ENCODE measurements at places on chromosomes 13 and 19.
A peak's percentile ranks its signal among the peaks of the same experiment; 100 is the strongest.

- no peak for DNase-seq
Measured at GRCh38 chr19:50626795-50627194, 12.9 kb downstream of the SYT3 start.

DNA sequence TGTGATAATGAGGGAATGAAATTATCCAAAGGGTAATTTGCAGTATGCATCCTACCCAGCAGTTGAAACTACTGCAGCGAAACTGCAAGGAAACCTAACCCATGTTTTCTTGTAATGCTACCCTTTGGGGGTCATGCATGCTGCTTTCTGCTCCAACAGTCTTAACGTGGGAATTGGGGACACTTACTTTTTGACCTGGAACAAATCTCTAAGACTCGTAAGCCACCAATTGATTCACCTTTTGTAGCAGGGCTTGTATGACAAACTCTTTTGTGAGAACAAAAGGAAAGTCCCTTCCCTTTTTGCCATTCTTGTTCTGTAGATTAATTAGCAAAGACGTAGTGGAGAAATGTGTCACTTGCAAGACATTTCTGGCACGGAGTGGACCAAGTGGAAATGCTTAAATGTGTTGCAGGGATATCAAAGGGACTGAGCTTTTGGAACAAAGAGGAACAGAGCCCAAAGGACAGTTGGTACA, 27.4 kb downstream of the LRCH1 start:
- DNase-seq, result no peak

GRCh38 chr19:44808463-44809371, at the start of gene BCAM:
Gene BCAM (plus strand): TSS chr19:44809103. CDS start chr19:44809125, 22 bp downstream.
- no peak for DNase-seq

GRCh38 chr13:75220238-75220542, 261.8 kb downstream of the TBC1D4 start:
- no peak for DNase-seq

DNA sequence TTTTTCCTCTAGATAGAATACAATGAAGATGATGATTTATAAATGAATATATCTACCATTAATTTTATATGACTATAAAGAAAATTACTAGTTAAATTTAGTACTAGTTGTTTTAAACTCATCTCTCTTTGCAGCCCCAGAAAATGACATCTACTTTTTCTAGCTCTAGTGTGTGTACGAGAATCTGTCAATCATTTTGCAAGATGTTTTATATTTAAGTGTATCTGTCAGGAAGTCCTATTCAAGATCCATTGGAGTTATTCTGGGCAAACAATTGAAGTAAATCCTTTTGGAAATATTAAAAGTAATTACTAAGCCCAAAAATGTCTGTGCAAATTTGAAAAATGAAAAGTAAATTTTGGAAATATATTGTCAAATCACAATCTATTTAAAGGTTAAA, 144.3 kb upstream of the PCDH9 start:
- DNase-seq, result no peak

- no peak for DNase-seq
Measured at GRCh38 chr13:40245567-40245966, 420.9 kb downstream of the FOXO1 start.

DNA sequence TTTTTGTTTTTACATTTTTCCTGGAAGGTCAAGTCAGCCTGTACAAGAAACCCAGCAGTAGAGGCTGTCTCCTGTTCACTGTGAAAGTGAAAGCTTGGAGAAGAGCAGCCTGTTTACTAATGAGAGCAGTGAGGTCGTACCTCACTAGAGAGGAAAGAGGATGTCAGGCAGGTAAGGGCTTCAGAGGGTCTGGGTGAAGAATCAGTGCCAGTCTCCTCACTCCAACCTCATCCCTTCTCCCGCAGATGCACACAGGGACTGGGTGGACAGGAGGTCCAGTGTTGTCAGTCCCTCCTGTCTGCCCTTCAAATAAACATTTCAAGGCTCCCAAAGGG, 462.5 kb downstream of the KLF5 start:
- DNase-seq, result no peak

DNA sequence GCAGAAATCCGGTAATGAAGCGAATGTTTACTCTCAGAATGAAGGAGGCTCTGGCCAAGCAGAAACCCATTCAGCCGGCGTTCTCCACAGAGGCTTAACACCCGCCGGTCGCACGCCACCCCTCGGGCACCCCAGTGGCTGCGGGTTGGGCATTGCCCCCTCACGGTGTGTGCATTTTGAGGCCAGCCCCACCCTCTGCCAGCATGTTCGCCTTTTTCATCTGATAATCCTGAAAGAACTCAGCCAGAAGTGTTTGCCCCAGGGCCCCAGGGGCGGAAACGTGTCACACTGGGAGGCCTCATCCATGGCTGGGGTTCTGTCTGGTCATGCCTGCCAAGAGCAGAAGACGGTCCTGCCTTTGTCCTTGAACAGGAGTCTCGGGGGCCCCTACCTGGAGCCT, 34.2 kb downstream of the COMP start:
- DNase-seq, result no peak

GRCh38 chr19:3710265-3710812, 2.2 kb downstream of the TJP3 start:
- DNase-seq, result no peak

GRCh38 chr13:49388091-49388635, 55.7 kb downstream of the CAB39L start:
- no peak for DNase-seq

DNA sequence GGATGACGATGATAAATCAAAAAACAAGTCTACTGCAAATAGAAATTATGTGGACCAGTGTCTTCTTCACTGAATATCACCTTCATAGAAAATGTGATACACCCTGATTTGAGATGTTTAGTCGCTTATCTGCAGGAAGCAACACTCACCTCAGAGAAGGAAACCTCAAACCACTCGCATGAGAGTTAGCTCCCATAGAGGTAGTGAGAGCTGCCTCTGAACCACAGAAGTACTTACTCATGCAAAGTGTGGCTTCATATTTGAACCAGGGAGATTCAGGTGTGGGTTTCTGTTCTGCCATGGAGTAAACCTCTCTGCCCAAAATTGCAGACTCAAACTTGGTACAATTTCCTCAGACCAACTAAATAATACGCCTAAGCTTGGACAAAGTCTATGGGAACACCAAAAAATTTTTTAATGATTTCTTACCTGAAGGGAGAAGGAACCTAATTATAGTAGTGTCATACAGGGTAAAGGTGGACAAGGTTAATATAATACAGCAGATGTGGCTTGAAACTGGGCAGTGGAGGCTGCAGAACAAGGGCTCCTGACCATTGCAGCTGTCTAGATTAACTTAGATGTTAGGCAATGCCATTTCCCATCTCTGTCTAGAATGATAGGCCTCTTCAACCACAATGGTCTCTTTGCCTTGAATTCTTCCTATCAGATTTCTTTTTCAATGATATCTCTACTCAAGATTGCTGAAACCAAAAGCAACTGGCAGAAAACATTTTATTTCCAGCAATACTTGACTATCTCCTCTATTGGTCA, 29.6 kb upstream of the RCBTB2 start:
- DNase-seq, result no peak

DNA sequence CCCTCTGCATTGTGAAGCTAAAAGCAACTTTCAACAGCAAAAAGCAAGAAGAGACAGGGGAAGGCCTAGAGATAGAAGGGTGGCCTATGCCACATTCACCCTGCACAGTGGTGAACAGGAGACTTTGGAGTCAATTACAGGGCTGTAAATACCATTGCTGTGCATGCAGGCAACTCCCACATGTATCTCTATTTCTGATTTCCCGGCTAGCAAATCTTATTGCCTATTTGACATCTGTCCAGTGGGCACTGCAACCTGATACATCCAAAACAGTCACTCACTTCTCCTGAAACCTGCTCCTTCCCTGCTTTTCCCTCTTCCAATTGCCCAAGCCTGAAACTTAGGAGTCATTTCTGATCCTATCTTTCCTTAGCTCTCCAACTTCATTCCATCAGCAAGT, 13.4 kb downstream of the RUBCNL start:
- DNase-seq, result no peak

DNA sequence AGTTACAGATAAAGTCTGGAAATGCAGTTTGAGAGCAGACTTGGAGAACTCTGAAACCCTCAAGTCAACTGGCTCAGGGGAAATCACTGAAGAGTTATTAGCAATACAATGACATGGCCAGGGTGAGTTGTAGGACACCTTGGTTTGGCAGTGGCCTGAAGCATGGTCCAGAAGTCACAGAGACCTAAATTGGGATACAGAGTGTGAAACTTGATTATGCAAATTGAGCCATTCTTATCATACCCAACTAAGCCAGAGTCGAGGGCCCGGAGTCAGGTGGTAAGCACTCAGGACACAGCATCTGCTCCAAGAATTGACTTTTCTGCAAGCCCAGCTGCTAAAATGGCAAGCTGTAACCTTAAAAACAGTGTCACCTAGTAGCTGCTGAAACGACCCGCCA, 224.5 kb downstream of the DCLK1 start:
- no peak for DNase-seq

DNA sequence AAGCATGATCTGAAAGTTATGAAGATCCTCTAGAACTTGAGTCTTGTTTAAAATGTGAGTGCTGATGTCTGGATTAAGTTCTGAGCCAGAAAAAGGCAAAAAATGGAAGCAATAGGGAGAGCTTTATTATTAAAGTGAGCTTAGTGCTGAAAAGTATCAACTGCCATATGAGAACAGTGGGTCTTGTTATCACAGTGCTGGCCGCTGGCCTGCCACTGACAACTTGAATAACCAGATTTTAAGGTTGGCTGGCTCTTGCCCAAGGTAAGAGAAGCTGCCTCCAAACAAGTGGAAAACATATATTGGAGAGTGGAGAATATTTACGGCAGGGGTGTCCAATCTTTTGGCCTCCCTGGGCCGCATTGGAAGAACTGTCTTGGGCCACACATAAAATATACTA, 33.9 kb downstream of the NUFIP1 start:
- DNase-seq, result no peak

DNA sequence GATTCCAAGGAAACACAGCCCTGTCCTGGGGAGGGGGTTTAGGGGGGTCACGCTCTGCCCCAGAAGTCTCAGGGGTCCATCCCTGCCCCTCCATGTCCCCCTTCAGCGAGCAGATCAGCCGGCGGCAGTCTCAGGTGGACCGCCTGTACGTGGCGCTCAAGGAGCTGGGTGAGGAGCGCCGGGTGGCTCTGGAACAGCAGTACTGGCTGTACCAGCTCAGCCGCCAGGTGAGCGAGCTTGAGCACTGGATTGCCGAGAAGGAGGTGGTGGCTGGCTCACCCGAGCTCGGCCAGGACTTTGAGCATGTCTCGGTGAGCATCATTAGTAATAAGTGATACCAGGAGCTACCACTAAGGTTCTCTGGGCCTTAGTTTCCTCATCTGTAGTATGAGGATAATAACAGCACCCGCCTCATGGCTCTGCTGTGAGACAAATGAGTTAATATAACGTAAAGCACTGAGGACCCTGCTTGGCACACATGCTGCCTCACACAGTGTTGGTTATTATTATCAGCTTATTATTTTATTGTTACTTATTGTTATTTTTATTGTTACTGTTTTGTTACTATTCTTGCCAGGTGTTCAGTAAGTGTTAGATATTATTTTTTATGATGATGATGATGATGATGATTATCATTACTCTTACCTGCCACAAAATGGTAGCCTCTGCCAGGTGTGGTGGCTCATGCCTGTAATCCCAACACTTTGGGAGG, 20.5 kb upstream of the SHKBP1 start:
- DNase-seq, result no peak

GRCh38 chr13:38325426-38325825, 24.2 kb upstream of the UFM1 start:
- no peak for DNase-seq

- DNase-seq, result no peak
Measured at GRCh38 chr13:40146063-40146462, 490.6 kb downstream of the COG6 start.

DNA sequence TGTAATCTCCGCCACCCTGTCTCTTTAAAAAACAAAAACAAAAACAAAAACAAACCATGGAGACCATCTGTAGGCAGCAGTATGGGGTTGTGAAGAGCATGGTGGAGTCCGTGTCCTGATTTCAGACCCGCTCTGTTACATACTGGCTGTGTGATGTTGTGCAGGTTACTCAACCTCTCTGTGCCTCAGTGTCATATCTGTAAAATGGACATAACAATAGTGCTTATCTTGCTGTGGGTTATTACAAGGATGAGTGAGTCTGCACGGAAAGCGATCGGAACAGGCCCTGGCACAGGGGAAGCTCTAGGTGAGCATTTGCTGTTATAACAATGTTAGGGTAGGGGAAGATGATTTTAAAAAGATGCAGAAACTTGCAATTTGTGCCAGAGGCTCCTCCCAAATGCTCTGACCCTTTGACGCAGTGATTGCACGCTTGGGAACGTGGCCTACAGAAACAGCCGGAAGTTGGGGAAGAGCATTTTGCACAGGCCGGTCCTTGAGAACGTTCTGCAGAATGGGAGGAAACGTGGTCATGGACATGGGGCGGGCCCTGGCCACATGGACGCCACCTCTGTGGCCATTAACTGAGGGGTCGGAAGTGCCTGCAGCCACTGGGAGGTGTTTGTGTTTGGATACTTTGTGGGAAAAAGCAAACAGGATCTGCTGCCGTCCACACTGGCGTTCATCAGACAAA, 15.7 kb upstream of the SELENOW start:
- no peak for DNase-seq

GRCh38 chr19:49716154-49716553, 25.2 kb downstream of the CPT1C start:
- DNase-seq, result no peak

DNA sequence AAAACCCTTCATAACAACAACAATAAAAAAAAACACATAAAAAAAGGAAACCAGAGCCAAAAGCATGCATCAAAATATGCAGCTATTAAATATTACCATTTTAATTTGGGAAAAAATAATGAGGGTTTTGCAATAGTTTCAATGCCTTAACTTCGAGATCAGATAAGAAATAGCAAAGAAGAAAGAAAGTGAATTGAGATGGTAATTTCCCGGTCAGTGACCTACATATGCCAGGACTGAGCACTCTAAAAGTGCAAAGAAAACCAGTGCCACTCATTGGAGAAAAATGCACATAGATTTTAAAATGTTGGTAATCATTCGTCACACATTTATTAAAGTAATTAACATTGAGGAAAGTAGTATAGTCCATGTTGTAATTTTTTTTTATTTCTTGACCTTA, 944.2 kb downstream of the EFNB2 start:
- DNase-seq, result no peak

GRCh38 chr19:18795540-18795939, 4.4 kb upstream of the COMP start:
- DNase-seq, result no peak

- no peak for DNase-seq
Measured at GRCh38 chr13:98222081-98222554, 45.0 kb upstream of the RNF113B start.

GRCh38 chr19:55251341-55252081, 7.3 kb downstream of the PPP6R1 start:
- no peak for DNase-seq

- peak; percentile 60 for DNase-seq
Measured at GRCh38 chr13:20342311-20342710, 110.2 kb upstream of the GJB6 start.

DNA sequence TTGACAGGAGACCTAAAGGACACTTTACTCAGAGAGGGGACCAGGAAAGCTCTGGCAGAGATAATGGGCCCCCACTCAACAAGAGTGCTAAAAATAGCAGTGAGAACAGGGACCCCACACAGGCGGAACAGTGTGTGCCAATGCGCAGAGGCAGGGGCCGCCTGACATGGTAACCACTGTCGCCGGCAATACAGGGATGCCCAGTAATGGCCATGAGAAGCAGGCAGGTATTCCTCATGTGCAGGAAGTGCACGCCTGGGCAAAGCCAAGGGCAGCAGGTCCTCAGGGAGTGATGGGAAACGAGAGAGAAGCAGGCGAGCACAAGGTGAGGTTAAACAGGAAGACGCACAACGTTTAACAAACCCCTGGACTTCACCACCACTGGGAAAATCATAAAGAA, 757.1 kb downstream of the LIG4 start:
- no peak for DNase-seq

- DNase-seq, result no peak
Measured at GRCh38 chr19:10587022-10587838, at the start of gene AP1M2. Gene AP1M2 (minus strand): TSS chr19:10587312. CDS start chr19:10587231, 81 bp downstream.

Data from vagina (tissue), 2 donors.